ENCODE measurements at places on chromosomes 6 and 20.
A peak's percentile ranks its signal among the peaks of the same experiment; 100 is the strongest.

DNA sequence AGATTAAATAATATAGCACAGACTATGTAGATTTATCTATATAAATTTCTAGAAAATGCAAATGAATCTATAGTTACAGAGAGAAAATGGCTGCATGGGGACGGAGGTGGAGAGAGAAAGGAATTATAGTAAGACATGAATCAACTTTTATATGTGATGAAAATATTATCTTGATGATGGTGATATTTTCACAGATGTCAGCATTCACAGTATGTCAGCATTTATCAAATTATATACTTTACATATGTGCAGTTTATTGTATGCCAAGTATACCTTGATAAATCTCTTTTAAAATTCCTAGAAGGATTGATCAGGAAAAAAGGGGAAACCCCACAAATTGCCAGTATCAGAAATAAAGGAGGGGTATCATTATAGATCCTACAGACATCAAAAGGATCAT lies 44.6 kb downstream of the NPEPL1 start:
- DNase-seq, result no peak

GRCh38 chr6:13076575-13076974 lies 251.8 kb downstream of the TBC1D7 start:
- no peak for DNase-seq

DNA sequence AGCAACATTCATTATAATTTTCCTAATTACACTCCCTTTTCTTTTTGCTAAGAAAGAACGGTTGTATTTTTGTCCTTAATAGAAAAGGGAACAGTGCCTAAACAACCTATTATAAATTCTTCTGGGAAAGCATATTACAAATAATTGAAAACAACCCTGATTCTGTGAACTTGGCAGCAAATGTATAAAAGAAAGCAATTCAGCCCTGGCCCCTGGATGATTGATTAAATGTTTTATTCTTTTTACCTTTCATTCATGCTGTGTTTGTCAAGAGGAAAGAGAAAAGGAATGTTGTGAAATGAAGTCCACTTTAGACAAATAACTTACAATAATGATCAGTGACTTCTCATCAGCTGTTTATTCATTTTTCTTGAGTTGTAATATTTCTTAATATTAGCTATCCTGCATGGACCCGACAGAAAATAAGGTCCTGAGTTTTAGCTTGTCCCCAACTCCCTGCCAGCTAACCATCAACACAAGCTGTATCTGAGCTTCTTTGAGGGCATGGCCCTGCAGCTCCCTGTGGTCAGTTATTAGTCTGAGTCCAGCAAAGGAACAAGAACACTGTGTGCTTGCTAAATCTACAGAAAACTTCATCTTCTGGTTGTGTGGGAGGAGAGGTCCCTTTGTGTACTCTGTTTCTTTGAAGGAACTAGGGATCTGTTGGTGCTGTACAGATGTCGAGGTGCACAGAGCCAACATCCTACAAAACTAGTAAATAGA lies 248.2 kb downstream of the LAMA2 start:
- DNase-seq, result no peak

- DNase-seq, result no peak
Measured at GRCh38 chr20:41862476-41862875, 244.3 kb upstream of the CHD6 start.

GRCh38 chr6:26315274-26315673 lies 49.7 kb upstream of the BTN3A2 start:
- no peak for DNase-seq

GRCh38 chr6:13259393-13259792 lies 68.9 kb downstream of the TBC1D7 start:
- DNase-seq, result no peak

- DNase-seq, result no peak
Measured at GRCh38 chr6:12163149-12163548, 127.0 kb upstream of the EDN1 start.

- DNase-seq, result no peak
Measured at GRCh38 chr6:131642565-131642964, 5.5 kb downstream of the ENPP3 start.

GRCh38 chr6:160135907-160136655 lies 14.5 kb downstream of the SLC22A1 start:
- DNase-seq, result no peak

GRCh38 chr6:108983151-108983550 lies 111.5 kb downstream of the SESN1 start:
- no peak for DNase-seq

GRCh38 chr6:3755637-3756545 lies 4.4 kb upstream of the PXDC1 start:
- DNase-seq, result no peak

DNA sequence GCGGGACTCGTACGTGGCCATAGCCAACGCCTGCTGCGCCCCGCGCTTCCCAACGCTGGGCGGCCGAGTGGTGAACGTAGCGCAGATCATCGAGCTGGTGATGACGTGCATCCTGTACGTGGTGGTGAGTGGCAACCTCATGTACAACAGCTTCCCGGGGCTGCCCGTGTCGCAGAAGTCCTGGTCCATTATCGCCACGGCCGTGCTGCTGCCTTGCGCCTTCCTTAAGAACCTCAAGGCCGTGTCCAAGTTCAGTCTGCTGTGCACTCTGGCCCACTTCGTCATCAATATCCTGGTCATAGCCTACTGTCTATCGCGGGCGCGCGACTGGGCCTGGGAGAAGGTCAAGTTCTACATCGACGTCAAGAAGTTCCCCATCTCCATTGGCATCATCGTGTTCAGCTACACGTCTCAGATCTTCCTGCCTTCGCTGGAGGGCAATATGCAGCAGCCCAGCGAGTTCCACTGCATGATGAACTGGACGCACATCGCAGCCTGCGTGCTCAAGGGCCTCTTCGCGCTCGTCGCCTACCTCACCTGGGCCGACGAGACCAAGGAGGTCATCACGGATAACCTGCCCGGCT lies 3.4 kb downstream of the SLC32A1 start:
- no peak for DNase-seq

- DNase-seq, result no peak
Measured at GRCh38 chr20:53227523-53227922, 255.4 kb downstream of the TSHZ2 start.

DNA sequence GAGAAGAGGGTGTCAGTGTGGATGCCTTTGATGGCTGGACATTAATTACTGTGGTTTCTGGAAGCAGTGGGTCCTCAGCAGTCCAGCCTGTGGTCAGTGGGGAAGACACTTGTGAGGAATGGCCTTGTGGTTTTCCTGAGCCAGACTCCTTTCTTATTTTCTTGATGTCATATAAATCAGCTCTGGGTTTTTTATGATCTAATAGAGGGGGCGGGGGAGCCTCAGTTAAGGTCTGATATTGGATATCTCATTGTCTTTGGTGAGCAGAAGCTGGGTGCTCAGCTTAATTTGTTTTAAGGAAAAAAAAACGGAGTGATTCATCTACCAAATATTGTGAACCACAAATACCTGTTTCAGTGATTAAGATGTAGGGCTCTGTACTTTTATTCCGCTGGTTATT lies 62.1 kb downstream of the OTOR start:
- DNase-seq, result no peak

GRCh38 chr6:13742961-13743735 lies 31.5 kb upstream of the RANBP9 start:
- no peak for DNase-seq

DNA sequence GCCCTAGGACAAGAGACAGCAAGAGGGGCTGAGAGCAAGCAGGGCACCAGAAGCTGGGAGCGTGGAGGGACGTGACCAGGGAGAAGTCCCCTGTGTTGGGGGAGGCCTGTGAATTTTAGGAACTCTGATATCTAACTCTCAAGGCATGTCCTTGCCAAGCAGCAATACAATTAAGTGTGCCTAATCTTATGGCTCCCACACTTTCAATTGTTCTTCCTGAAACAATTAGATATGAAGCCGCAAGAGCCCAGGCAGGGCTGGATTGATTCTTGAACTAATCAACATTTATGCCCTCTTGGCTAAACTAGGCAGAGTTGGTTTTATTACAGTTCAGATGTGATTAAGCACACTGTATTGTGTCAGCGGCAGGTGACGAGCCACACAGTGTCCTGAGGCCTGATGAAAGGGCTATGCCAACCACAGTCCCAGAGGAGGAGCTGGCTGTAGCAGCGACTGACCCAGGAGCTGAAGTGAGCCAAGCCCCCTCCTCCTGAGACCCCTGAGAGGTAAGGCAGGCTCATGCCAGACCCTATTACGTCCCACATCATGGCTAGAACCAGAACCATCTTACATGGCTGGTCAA lies 4.2 kb upstream of the MAVS start:
- no peak for DNase-seq

- no peak for DNase-seq
Measured at GRCh38 chr6:135875446-135875845, 23.9 kb downstream of the PDE7B start.

DNA sequence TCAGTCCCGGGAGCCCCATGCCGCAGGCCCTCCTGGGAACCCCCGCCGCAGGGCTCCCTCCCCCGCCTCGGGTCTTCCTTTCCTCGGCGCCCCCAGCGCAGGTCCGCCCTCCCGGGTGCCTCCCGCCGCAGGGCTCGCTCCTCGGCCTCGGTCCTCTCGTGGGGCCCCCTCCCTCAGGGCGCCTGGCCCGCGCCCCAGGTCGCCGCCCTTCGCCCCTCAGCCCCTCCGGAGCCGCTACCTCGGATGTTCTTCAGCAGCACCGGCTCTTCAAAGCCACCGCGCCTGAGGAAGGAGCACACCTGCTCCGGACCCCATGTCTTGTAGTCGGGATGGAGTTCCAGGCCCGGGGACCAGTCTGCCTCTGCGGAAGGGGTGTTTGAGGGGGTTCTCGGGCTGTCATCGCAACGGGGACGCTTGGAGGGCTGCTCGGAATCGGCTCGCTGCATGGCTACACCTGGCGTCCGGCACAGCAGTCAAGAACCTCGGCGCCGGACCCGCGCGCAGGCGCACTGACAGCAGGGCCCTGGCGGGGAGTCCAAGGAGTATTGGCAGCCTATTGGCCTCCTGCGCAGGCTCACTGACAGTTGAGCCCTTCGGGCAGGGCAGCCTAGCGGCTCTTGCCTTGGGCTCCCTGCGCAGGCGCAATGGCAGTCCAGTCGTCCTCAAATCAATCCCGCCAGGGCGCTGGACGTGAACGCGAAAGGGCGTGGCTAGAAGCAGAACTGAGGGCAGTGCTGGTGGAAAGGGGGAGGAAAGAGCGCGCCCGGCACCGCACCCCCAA lies at the start of gene SAMHD1:
Gene SAMHD1, minus strand, starts transcription at position 511 of the 781 bp plus-strand sequence. Its CDS starts 65 bp downstream, at position 446.
- peak; percentile 99 for DNase-seq

- no peak for DNase-seq
Measured at GRCh38 chr20:12414446-12415274, 497.0 kb downstream of the BTBD3 start.

- DNase-seq, result no peak
Measured at GRCh38 chr6:119127627-119128026, 49.2 kb upstream of the FAM184A start.

DNA sequence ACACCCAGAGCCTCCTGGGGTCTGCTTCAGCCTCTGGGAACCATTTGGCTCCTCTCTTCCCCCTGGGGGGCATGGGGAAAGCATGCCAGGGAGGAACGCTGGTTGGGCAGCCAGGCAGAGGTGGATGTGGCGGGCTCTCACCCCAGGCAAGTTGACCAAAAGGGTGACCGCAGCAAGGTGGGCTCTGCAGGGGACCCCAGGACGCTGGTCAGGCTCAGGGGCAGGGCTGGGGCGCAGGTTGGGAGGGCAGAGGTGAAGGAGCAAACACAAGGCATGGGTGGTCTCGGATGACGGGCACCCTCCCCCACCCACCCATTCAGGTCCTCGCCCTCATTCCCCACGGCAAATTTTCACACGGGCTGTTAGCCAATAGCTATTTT lies 30.2 kb upstream of the MRGBP start:
- DNase-seq, result no peak

DNA sequence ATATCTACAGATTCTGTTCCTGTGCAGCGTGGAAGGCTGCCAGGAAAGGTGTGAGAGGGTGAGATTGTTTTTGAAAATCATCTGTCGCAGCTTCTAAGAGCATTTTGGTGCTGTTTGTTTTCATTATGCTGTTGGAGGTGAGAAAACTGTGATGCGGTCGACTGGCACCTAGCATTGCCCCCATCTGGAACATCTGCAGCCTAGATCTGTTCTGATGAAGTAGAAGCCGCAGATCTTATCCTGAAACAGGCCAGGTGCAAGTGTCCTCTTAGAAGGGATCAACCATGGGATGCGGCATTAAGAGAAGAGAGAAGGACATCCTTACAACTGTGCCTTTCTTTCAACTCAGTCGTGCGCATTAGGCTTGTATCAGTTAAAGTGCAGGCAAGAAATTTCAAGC lies 167.3 kb downstream of the CDH26 start:
- no peak for DNase-seq

DNA sequence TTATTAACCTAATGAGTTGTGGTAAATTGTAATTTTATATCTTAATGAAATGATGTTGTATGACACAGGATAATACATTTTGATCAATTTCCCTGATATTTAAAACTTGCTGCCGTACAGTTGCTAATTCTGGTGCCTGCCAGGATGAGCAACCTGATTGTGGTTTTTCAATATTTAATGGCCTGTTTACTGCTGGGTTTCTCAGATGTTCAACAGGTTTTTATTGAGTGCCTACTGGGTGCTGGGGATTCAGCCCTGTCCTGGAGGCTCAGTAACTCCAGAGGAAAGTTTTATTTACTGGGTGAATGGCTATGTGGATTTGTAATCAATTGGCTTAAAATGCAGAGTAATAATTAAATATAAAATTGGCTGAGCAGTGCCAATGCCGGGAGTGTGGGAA lies 8.0 kb downstream of the TOX2 start:
- DNase-seq, result no peak

DNA sequence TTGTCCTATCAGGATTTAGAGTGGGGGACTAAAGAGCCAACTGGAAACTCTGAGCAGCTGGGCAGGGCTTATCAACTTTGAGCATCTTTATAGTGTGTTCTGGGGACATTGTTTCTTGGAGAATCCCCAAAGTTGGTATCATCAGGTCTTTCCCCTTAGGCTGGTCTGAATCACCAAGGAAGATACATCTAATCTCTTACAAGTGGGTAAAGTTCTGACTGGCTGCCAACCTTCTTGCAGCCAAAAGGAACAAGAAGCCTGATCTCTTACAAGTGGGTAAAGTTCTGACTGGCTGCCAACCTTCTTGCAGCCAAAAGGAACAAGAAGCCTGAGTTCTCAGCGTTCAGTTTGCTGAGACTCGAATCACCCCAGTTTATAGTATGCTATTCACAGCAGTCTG lies 1.6 kb upstream of the MED23 start:
- no peak for DNase-seq

GRCh38 chr20:23415959-23416583 lies 5.2 kb downstream of the NAPB start:
- no peak for DNase-seq

GRCh38 chr20:59416916-59417315 lies 116.5 kb downstream of the EDN3 start:
- DNase-seq, result no peak

DNA sequence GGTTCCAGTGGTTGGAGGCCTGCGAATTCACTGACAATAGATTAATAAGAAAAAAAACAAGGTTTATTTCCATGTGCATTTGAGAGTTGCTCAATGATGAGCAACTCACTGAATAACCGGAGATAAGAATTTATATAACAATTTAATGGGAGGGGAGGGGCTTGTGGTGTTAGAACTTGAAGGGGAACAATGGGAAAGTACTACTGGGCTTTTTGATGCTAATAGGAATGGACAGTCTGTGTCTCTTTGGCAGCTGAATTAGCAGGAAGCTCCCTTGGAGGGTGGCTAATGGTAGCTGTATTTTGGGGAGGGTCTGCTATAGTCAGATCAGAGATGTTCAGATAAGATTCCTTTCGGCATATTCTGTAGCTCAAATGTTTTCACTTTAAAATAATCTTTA lies 62.4 kb upstream of the GMDS start:
- no peak for DNase-seq

- DNase-seq, result no peak
Measured at GRCh38 chr6:32974016-32974333, 5.6 kb downstream of the BRD2 start.

- DNase-seq, result no peak
Measured at GRCh38 chr6:44034391-44034861, 92.8 kb downstream of the MRPL14 start.

GRCh38 chr20:63706852-63707557 lies 771 bp downstream of the ARFRP1 start:
- DNase-seq, result no peak

Measured in NCI-H446 (cell line).